Fibroblast of lung (primary cell): ENCODE measurements at places on chromosomes 4 and X. TPM values are rescaled to one million over a fixed set of nuclear protein-coding genes. Genes with fewer than 3 reads are reported as not detected.
A peak's percentile ranks its signal among the peaks of the same experiment; 100 is the strongest.

SLC6A14 gene
- not detected in 2 replicates for total RNA-seq

FOXR2 gene
- total RNA-seq: not detected in 2 replicates

TLR1 gene
- 1.3 and 1.7 TPM in 2 replicates for total RNA-seq

KLB gene
- not detected in 2 replicates for total RNA-seq

RPS6KA6 gene
- total RNA-seq: 3.3 and 4.5 TPM in 2 replicates

ADGRG4 gene
- not detected in 2 replicates for total RNA-seq

NPNT gene
- 5.9 and 20.3 TPM in 2 replicates for total RNA-seq

VEGFC gene
- 49.6 and 67.2 TPM in 2 replicates for total RNA-seq

GYG2 gene
- total RNA-seq: 5.4 and 10.6 TPM in 2 replicates

PRRG3 gene
- 0.66 and 1.0 TPM in 2 replicates for total RNA-seq

ALPK1 gene
- total RNA-seq: 30.8 and 50.2 TPM in 2 replicates

CHST7 gene
- 8.5 and 11.2 TPM in 2 replicates for total RNA-seq

MXRA5 gene
- total RNA-seq: 11.0 and 40.3 TPM in 2 replicates

NWD2 gene
- not detected in 2 replicates for total RNA-seq

GRCh38 chrX:135477576-135477975, 42.9 kb upstream of the INTS6L start:
- DNase-seq: peak; percentile 68

DNA sequence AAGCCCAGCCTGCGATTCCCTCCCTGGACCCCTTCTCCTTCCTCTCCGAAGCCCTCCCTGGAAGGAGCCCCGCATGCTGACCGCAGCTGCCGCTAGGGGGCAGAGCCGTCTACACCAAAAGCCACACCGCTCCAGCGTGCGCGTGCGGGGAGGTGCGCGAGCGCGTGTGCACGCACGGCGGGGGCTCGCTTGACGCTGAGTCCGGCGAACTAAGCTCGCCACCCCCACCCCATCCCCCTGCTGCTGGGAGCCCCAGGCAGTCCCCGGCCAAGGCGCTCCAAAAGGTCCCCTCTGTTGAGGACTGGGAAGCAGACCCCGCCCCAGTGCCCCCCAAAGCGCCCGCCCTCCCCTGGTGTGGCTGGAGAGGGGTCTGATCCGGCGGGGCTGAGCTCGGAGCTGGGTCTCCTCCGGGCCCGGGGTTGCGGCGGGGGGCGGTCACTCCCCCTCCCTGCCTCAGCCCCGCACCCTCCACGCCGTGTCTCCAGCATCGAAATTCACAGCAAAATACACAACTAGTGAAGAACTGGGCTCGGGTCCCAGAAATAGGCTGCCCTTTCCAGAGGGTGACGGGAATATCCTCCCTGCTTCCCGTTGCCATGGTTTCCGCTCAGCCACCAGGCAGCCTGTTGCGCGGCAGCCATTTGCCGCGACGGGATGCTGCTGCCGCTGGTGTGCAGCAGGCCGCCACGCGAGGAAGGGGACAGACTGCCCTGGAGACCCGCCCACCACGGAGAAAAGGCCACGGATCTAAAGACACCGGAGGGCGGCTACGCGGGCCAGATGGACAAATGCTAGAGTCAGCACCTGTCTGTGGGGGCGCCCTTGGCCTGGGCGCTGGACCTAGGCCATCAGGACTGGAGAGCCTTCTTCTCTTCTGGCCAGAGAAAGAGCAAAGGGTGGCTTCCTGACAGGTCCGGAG, 11.2 kb upstream of the CCNQ start:
- DNase-seq: peak; percentile 59

DNA sequence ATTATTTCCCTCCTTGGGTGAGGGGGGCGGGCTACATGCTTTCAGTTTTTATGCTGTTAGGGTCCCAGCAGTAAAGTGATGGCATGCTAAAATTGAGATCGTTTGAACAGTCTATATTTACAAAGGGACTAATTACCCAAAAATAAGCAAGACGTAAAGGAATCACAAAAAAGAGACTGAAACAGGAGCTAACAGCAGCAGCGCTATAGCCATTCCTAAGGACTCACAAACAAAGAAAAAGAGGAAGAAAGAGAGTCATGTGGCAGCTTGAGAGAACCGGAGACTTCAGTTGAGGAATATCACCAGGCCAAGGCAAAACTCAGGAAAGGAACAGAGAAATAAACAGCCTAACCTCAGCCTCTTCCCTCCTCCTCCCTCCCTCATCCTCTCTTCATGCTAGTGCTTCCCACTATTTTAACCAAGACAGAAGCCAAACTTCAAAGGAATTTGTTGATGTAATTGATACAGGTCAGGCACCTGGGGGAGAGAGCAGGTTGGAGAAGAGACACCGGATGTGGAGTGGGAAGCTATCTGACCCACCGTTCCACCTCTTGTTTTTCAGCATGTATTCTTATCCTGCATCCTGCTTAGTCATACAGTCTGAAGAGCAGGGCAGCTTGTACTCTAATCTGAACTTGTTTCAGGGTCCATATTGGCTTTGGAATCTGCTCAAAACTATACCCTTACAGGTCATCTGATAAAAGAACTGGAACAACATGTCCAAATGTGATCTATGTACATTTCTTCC, 383.7 kb downstream of the NAF1 start:
- peak; percentile 8 for DNase-seq

GRCh38 chrX:150570512-150570911, 2.1 kb downstream of the MTM1 start:
- no peak for DNase-seq

DNA sequence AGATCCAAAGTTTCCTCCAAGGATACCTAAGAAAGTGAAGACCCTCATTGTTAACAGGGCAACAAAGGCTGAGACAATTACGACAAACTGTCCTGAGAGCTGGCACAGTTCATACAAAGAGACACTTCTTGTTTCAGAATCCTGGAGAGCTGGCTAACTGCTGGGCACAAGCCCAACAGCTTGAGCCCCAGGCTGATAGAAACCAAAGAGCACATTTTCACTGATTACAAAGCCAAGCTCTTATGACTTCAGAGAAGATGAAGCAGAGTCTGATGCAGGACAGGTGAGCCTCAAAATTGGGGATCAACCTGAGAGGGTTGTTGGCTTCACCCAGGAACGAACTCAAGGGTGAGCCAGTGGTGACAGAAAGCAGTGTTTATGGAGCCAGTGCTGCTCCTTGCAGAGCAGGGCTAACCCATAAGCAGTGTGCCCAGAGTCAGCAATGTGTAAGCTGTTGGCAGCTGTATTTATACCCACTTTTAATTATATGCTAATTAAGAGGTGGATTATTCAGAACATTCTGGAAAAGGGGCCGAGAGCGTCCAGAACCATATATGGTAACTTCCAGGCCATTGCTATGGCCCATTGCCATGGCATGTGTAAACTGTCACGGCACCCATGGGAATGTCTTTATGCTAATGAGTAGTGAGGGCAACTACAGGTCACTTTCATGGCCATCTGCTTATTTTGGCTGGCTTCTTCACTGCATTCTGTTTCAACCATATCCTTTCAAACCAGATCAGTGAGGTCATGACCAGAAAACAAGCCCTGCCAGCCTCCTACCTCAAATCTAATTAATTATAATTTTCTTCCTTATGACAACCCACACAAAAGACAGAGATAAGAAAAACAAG, 183.7 kb downstream of the EVC2 start:
- peak; percentile 87 for DNase-seq

DNA sequence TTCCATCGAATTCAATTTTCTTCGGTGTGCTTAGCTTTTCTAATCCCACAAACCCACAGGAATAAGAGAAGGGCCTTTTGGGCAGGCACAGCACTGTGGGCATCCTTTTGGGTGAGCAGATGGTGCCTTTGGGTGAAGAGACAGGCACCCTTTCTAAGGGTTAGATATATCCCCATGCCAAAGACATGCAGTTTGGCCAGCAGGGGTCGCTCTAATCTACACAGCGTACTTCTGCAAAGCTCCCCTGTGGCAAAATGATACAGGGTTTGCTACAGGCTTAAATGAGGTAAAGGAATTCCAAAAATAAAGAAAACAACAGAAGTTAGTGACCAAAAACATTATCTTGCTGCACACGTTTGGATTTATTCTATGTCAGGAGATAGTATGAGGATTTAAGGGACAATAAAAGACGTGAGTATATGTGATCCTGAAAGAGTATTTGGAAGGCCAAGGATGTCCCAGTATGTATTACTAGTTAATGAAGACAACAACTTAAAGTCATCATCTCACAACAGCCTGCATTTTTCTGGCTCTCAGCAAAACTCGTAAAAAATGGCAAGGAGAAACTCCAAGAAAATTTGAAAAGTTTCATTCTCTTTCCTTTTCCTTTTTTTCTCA, 49.5 kb downstream of the PHEX start:
- peak; percentile 73 for DNase-seq

- peak; percentile 67 for DNase-seq
Observed at GRCh38 chrX:34849371-34849770, 93.2 kb upstream of the FAM47B start.

- DNase-seq: peak; percentile 66
Observed at GRCh38 chr4:110224812-110225211, 26.4 kb upstream of the ELOVL6 start.

GRCh38 chr4:127446427-127446885, 186.3 kb upstream of the INTU start:
- peak; percentile 16 for DNase-seq

DNA sequence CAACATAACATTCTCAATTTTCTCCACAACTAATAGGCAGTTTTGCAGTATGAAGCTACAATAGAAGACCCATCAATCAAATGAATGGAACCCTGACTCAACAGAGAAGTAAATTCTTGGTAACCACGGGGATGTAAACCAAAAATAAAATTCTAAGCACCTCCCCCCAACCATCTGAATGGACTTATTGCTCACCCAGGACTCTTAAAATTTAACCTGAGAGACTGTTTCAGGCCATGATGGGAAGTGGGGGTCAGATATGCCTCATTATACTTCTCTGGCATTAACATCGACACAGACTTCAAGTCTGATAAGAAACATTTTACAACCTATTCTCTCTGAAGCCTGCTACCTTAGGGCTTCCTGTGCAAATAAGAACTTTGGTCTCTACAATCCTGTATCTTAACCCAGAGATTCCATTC, 620.9 kb downstream of the TLL1 start:
- DNase-seq: peak; percentile 6

GRCh38 chr4:182839256-182839655, 77.9 kb downstream of the DCTD start:
- DNase-seq: no peak

GRCh38 chr4:66602622-66603021, 932.3 kb upstream of the EPHA5 start:
- no peak for DNase-seq

DNA sequence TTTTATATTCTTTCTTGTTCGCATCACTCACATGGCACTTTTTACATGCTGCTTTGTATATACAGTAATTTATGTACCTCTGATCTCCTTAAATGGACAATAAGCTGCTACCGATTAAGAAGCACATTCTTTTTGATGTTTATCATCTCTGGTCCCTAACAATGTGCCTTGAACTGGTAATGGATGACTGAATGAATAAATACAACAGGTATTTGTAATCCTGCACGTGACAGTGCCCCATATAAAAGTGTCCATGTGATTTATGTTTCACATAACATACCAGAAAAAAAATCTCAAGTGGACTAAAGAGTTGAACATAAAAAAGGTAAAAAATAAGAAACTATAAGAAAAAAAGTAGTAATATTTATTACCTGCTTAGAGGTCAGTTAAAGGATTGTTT, 7.7 kb upstream of the SLAIN2 start:
- peak; percentile 53 for DNase-seq

- DNase-seq: no peak
Observed at GRCh38 chr4:126637706-126638105, 995.1 kb upstream of the INTU start.

GRCh38 chrX:153303276-153304262, 18.0 kb downstream of the PNMA6F start:
- no peak for DNase-seq

DNA sequence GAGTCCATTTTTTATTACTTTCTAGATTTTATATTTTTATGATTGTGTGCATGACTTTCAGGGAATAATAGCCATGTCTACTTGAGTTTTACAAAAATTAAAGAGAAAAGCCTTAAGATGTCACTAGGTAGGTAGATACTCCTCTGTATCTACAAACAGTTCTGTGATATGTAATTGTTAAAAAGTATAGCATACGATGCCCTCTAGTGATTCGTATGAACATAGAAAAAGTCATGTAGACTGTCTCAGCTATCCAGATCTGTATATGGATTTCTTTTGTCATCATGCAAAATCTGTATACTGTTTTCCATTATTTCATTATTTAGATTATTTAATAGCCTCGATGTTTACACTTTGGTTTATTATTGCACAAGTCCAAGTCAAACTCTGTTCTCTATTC, 856.6 kb downstream of the CENPC start:
- DNase-seq: peak; percentile 11

GRCh38 chrX:134990801-134991481, at the start of gene SMIM10:
SMIM10 (plus strand) TSS chrX:134990991; CDS start chrX:134991096, 105 bp downstream.
- peak; percentile 79 for DNase-seq

GRCh38 chr4:21155367-21155766, 455.1 kb downstream of the PACRGL start:
- no peak for DNase-seq

GRCh38 chr4:1511441-1512041, 105.3 kb upstream of the NKX1-1 start:
- peak; percentile 67 for DNase-seq

- DNase-seq: no peak
Observed at GRCh38 chr4:176660561-176660960, 132.2 kb downstream of the VEGFC start.

GRCh38 chrX:121084903-121085611, 37.6 kb downstream of the GLUD2 start:
- no peak for DNase-seq

GRCh38 chr4:2070421-2071251, 11.5 kb downstream of the NAT8L start:
- DNase-seq: no peak

DNA sequence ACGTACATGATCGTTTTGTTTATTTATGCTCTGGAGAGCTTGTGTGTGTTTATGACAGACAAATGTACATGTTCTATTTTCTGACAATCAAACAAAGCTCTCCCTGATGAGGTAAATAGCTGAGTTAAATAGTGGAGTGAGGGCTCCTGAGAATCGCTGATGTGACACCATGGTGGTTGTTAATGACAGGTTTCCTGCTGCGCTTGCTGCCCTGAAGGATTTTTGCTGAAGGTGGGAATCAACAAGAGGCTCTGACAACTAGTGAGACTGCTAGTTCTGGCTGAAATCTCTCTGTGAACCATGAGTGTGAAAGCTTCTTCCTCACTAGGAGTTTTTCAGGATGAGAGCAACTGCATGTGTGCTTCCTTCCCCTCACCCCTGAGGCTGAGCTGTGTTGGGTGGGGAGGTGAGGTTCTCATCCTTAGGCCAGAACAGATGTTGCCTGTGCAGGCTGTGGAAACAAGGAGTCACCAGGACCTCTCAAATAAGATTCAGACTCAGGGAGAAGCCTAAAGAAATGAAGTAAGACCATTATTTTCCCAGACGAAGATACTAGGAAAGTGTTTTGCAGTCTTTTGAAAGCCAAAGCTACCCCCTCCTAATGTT, 173.4 kb upstream of the JADE1 start:
- peak; percentile 38 for DNase-seq

- no peak for DNase-seq
Observed at GRCh38 chr4:151294833-151295496, 18.0 kb downstream of the PRSS48 start.

GRCh38 chr4:65651751-65652150, 18.5 kb downstream of the EPHA5 start:
- DNase-seq: no peak
